ENCODE measurements at places on chromosomes 1 and 21. TPM values are rescaled to one million over a fixed set of nuclear protein-coding genes. Genes with fewer than 3 reads are reported as not detected.

The HLX gene
- total RNA-seq = 3.9 TPM

The PADI4 gene
- not detected for total RNA-seq

The TCHHL1 gene
- total RNA-seq = not detected

The GPR37L1 gene
- 0.19 TPM for total RNA-seq

The HRNR gene
- not detected for total RNA-seq

The SPRR2B gene
- total RNA-seq = not detected

The IL20 gene
- total RNA-seq = 0.06 TPM

The TRIM17 gene
- total RNA-seq = not detected

The TYW3 gene
- total RNA-seq = 17.7 TPM

The SLAMF9 gene
- 0.24 TPM for total RNA-seq

The UCK2 gene
- total RNA-seq = 107 TPM

The FAM72B gene
- total RNA-seq = 7.1 TPM

The WDR77 gene
- 52.5 TPM for total RNA-seq

The IRF2BP2 gene
- total RNA-seq = 84.0 TPM

The TMEM51 gene
- 39.8 TPM for total RNA-seq

The FAM167B gene
- 0.87 TPM for total RNA-seq

The HDGF gene
- 422 TPM for total RNA-seq

The LCE3B gene
- not detected for total RNA-seq

The CLDN19 gene
- not detected for total RNA-seq

The KMO gene
- total RNA-seq = 1.4 TPM

The IVL gene
- 0.06 TPM for total RNA-seq

The CFHR4 gene
- not detected for total RNA-seq

The CD2 gene
- total RNA-seq = not detected

The NBPF6 gene
- total RNA-seq = not detected

The GJC2 gene
- total RNA-seq = 0.64 TPM

The C1orf185 gene
- total RNA-seq = not detected

The FCRL5 gene
- not detected for total RNA-seq

The DNALI1 gene
- total RNA-seq = 0.07 TPM

The ATP1A4 gene
- total RNA-seq = not detected

The KRTAP25-1 gene
- total RNA-seq = not detected

The NTMT2 gene
- not detected for total RNA-seq

The SDC3 gene
- 7.2 TPM for total RNA-seq

The EPHA10 gene
- 0.91 TPM for total RNA-seq

Measured in A549 treated with CORT108297 at 1 μM for 4 hours (cell line).